ENCODE measurements at places on chromosomes 5 and 9. TPM values are rescaled to one million over a fixed set of nuclear protein-coding genes. Genes with fewer than 3 reads are reported as not detected.

DNA sequence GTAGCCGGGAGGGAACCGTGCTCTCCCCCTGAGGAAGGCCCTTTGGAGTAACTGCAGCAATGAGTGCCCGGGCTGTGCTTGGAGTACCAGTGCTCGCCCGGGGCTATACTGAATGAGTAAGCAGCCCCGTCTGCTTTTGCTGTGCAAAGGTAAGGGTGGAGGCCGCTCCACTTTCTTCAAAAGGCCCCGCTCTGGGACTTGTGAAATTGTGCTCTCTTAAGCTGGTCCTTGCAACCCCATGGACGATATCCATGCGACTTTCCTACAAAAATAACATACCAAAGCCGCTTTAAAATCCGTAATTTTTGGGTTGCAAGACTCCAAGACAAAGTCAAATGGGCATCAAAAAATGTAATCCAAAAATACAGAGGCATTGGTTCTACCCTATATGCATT is 578 bp upstream of the TNFAIP8 start:
- no peak for DNase-seq

DNA sequence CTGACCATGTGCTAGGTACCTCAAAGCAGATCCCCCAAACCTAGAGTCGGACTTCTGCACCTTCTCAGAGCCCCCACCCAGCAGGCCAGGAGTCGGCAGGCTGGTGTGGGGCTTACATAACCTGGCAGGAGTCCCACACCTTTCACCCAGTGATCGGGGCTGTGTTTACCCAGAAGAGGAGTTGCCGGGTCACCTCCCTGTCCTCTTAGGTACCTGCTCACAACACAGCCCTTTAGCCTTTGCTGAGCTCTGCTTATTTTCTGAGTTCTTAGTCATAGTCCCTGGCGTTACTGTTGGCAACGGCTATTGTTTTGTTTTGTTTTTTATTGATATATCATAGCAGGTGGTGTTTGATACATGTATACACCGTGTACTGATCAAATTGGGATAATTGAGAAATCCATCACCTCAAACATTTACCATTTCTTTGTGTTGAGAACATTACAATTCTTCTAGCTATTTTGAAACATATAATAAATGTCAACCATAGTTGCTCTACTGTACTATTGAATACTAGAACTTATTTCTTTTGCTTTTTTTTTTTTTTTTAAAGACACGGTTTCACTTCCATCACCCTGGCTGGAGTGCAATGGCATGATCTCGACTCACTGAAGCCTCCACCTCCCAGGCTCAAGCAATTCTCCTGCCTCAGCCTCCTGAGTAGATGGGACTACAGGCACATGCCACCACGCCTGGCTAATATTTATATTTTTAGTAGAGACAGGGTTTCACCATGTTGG is 10.4 kb upstream of the EEIG1 start:
- no peak for DNase-seq

- no peak for DNase-seq
Observed at GRCh38 chr9:116471944-116472506, 215.1 kb upstream of the TRIM32 start.

DNA sequence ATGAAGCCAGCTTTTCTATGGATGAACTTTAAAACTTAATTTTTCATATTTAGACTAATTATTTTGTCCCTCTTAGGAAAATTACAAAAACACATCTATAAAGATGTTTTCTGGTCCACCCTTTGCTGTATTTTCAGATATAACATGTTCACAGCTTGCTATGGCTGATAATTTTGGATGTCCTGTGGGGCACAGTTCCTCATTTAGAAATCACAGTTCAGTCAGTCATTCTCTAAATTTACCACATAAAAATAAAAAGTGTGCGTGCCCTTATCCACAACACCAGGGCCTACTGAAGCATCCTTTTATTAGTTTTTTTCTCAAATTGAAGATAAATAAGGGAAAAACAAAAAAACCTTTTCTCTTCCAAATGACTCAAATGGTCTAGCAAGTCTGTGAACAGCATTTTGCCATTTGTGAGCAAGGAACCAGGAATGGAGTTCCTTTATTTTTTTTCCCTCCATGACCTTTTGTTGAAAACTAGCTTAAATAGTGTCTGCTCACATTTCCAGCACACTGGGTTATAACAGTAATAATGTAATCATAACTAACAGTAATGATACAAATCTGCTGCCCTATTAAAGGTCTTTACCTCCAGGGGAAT is 87.1 kb downstream of the CEMIP2 start:
- no peak for DNase-seq

GRCh38 chr5:94544875-94545547 is 73.4 kb downstream of the KIAA0825 start:
- no peak for DNase-seq

DNA sequence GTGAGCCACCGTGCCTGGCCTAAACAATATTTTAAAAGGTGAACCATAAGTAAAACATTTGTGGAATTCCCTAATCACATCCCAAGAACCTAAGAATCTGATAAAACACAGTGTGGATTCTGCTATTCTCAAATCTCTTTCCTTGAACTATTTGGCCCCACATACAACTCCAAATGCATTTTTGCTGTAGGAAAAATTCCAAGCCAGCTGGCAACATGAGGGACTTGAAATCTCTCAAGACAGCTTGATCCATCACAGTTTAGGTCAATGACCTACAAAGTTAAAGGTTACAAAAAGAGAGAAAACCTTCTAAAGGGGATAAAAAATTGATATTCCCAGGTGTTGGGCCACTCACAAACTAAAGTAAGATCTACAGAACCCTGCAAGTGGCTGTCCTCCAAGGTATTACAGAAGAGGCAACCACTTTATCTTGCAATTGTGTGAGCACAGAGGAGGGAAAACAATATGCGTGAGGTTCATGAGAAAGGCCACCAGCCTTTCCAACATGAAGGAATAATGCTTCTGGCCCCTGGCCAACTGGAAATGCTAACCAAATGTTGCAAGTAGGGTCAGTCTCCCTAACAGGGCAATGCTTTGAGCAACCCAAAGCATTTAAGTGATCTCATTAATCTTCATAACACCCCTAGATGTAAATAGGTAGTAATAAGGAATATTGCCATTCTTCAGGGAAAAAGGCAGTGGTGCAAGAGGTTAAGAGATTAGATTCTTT is 221.4 kb downstream of the SEMA5A start:
- no peak for DNase-seq

The PCAT7 gene
- total RNA-seq = not detected
